Parietal lobe (tissue), 2 donors: ENCODE measurements at places on chromosomes 2 and 18. TPM values are rescaled to one million over a fixed set of nuclear protein-coding genes. Genes with fewer than 3 reads are reported as not detected.

G6PC2 gene
- not detected for total RNA-seq

TAF1B gene
- total RNA-seq, result 58.5 TPM

LOXHD1 gene
- total RNA-seq, result 0.31 TPM

ALPG gene
- not detected for total RNA-seq

DNAH7 gene
- total RNA-seq, result 19.4 TPM
